Caco-2 (cell line): ENCODE measurements at places on chromosomes 12 and 14. TPM values are rescaled to one million over a fixed set of nuclear protein-coding genes. Genes with fewer than 3 reads are reported as not detected.

DNA sequence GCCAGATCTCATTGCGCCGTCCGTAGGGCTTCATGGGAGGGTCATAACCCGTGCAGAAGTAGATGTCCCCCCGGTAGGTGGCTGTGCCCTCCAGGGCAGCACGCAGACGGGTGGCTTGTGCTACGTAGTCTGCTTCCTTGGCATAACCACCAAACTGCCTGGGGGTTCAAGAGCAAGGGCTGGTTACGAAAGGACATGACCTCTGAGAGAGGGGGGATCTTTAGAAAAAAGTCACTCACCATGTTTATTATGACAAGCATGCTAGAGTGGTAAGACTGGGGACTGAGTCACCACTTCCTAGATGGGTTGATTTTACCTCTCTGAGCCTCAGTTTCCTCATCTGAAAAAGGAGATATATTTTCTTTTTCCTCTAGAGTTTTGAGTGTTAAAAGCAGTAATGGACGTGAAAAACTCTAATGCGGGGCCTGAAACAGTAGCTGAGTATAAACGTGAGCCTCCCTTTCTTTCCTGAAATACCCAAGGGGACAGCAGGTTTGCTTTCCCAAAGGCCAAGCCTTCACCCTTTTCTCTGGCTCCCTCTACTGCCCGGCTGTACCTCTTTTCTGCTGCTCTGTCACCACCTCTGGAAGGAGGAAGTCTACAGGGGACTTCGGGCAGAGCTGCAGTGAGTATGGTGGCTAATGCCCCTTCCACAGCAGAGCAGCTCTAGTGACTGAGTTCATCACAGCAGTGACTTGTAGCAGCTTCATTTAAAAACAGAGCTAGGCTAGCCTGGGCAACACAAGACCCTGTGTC, 23.5 kb upstream of the GPRC5D start:
- no peaks in the 10 kb centered on the region for H3K27me3 ChIP-seq
- peak; percentile 74 for DNase-seq
- H3K36me3 ChIP-seq = peaks cover 4% of the 10 kb centered on the region; the same call in 1 of the 2 replicates
- peaks cover 21% of the 10 kb centered on the region for H3K4me1 ChIP-seq
- no peak overlapping the region for H3K27ac ChIP-seq

DNA sequence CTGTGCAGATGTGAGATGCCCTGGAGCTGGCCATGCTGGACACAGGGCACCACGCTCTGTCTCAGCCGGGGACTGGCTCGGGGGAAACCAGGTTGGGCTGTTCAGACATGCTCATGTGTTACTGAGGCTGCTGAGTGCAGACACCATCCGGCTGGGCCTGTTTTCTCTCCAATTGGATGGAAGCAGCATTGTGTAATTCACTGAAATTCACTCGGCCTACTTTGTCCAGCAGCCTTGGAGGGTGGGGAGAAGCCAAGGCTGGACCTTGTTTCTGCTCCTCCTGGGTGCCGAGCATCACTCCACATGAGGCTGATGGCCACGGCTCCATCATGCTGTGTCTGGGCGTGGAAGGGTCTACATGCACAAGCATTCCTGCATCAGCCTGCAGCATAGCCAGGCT, 130.7 kb downstream of the SMOC1 start:
- DNase-seq = no peak
- H3K36me3 ChIP-seq = no peaks in the 10 kb centered on the region
- no peaks in the 10 kb centered on the region for H3K27me3 ChIP-seq
- no peak overlapping the region for H3K27ac ChIP-seq

GRCh38 chr12:132638541-132639408, 20.2 kb downstream of the P2RX2 start:
- no peaks in the 10 kb centered on the region for H3K4me1 ChIP-seq
- H3K4me3 ChIP-seq = no peak overlapping the region
- peak; percentile 58 for DNase-seq
- peaks cover 7% of the 10 kb centered on the region for H3K36me3 ChIP-seq
- H3K27me3 ChIP-seq = no peaks in the 10 kb centered on the region

- DNase-seq = no peak
- peak overlapping the region; percentile 42 for H3K27ac ChIP-seq
- peaks cover 67% of the 10 kb centered on the region for H3K4me1 ChIP-seq
- no peaks in the 10 kb centered on the region for H3K27me3 ChIP-seq
- H3K4me3 ChIP-seq = no peak overlapping the region
- peaks cover 1% of the 10 kb centered on the region; the same call in 1 of the 2 replicates for H3K36me3 ChIP-seq
These were observed 11.1 kb downstream of the ACTN1 start for GRCh38 chr14:68968051-68968450.

PZP gene
- not detected in 2 replicates for total RNA-seq

DNA sequence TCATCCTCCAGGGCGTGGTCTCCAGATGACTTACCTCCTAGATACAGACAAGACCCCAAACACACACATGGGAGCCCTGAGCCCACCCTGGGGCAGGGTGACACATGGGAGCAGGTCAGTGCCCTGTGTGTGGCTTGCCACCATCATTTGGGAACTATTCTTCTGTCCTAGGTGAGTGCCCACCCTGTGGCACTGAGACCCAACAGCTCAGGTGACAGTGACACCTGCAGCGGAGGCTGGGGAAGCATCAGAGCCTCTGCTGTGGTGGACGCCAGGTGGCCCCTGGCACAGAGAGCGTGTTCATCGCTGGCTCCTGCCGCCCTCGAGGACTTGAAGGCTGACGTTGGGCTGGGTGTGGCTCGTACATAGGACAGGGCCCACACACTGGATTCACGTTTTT, 23.0 kb downstream of the SFSWAP start:
- peaks cover 7% of the 10 kb centered on the region for H3K4me1 ChIP-seq
- no peak overlapping the region for H3K27ac ChIP-seq
- H3K36me3 ChIP-seq = peaks cover 2% of the 10 kb centered on the region
- H3K27me3 ChIP-seq = no peaks in the 10 kb centered on the region

CIROP gene
- not detected in 2 replicates for total RNA-seq

GRCh38 chr12:30753751-30754382, 884 bp downstream of the CAPRIN2 start:
- peak overlapping the region; percentile 30 for H3K27ac ChIP-seq
- peak overlapping the region; percentile 83 for H3K4me3 ChIP-seq
- no peak for DNase-seq
- H3K36me3 ChIP-seq = no peaks in the 10 kb centered on the region

GRCh38 chr14:99272632-99272898, 568 bp upstream of the BCL11B start:
- peaks cover 5% of the 10 kb centered on the region for H3K27me3 ChIP-seq
- H3K4me3 ChIP-seq = peak overlapping the region; percentile 34
- no peaks in the 10 kb centered on the region for H3K36me3 ChIP-seq
- DNase-seq = no peak
- H3K27ac ChIP-seq = no peak overlapping the region
- peaks cover 20% of the 10 kb centered on the region for H3K4me1 ChIP-seq

- H3K4me3 ChIP-seq = no peak overlapping the region
- no peaks in the 10 kb centered on the region for H3K27me3 ChIP-seq
- no peak overlapping the region for H3K27ac ChIP-seq
- no peaks in the 10 kb centered on the region for H3K4me1 ChIP-seq
- no peaks in the 10 kb centered on the region for H3K36me3 ChIP-seq
These were observed 41.8 kb downstream of the R3HDM2 start for GRCh38 chr12:57389033-57389432.

TXNDC16 gene
- 6.6 and 10.2 TPM in 2 replicates for total RNA-seq

DNA sequence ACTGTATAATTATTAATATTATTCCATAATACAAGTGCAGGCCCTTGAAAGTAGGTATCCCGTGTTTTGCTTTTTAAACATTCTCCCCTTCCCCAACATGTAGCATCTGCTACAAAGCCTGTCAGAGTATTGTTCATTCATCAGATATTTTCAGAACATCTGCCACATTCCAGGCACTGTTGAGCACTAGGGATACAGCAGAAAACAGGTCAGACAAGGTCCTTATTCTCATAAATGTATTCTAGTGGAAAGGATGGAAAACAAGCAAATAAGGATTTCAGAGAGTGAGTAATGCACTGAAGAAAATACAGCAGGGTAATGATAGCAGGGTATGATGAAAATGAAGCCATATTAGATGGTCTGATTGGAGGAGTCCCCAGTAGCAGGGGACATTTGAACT, 3.8 kb downstream of the ERP29 start:
- H3K27me3 ChIP-seq = no peaks in the 10 kb centered on the region
- H3K4me1 ChIP-seq = no peaks in the 10 kb centered on the region
- H3K27ac ChIP-seq = no peak overlapping the region
- H3K36me3 ChIP-seq = no peaks in the 10 kb centered on the region; the same call in 1 of the 2 replicates
- H3K4me3 ChIP-seq = no peak overlapping the region

- H3K4me1 ChIP-seq = no peaks in the 10 kb centered on the region
- DNase-seq = no peak
- H3K4me3 ChIP-seq = no peak overlapping the region
- peaks cover 1% of the 10 kb centered on the region for H3K36me3 ChIP-seq
- H3K27me3 ChIP-seq = no peaks in the 10 kb centered on the region
These were observed 6.9 kb upstream of the SYCP3 start for GRCh38 chr12:101746196-101746595.

DNA sequence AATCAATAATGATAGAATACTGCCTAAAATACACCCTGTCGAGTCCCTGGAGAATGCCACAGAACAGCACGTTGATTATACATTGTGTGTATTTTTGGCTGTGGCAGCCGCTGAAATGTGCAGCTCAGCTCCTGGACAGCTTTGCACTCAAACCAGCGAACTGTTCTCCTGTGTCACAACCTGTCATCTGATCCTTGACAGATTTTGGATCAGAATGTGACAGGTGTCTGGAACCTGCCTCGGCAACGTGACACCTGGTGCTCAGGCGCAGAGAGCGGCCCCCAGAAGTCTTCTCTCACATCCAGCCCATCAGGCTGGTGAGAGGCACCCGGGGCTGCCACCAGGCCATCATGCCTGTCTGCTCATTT, 19.3 kb downstream of the MVK start:
- no peak overlapping the region for H3K27ac ChIP-seq
- H3K4me3 ChIP-seq = no peak overlapping the region
- H3K36me3 ChIP-seq = no peaks in the 10 kb centered on the region; the same call in none of the 2 replicates
- no peak for DNase-seq
- peaks cover 3% of the 10 kb centered on the region for H3K4me1 ChIP-seq

GPR137C gene
- 1.9 and 2.9 TPM in 2 replicates for total RNA-seq

SYCP3 gene
- 0.16 TPM in 1 of 2 replicates, not detected in the other for total RNA-seq

- H3K27ac ChIP-seq = no peak overlapping the region
- DNase-seq = no peak
- H3K27me3 ChIP-seq = no peaks in the 10 kb centered on the region
- H3K4me3 ChIP-seq = no peak overlapping the region
- H3K36me3 ChIP-seq = no peaks in the 10 kb centered on the region
These were observed 52.3 kb downstream of the KCNC2 start for GRCh38 chr12:75157385-75157784.
